ENCODE measurements at places on chromosomes 16 and 17. TPM values are rescaled to one million over a fixed set of nuclear protein-coding genes. Genes with fewer than 3 reads are reported as not detected.

DNA sequence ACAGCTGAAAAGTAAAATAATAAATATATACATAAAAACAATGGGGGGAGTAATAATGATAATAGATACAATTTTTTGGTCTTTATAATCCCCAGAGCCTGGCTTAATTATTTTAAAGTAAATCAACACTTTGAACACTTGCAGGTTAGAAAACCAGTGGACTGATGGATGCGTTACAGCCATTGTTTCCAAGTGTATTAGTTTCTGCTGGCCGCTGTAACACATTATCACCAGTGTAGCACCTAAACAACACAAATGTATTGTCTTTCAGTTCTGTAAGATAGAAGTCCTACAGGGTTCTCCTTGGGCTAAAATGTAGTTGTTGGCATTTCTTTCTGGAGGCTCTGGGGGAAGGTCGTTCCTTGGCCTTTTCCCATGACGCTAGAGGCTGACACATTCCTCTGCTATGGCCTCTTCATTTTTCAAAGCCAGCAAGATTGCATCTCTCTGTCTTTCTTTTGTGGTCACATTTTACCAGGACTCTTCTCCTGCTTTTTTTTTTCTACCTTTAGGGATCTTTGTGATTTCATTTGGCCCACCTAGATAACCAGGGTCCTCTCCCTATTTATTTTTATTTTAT, 116.8 kb downstream of the WWOX start:
- no peaks in the 10 kb centered on the region for H3K27me3 ChIP-seq
- H3K4me3 ChIP-seq = no peak overlapping the region
- no peaks in the 10 kb centered on the region for H3K4me1 ChIP-seq
- H3K36me3 ChIP-seq = peaks cover 1% of the 10 kb centered on the region

GRCh38 chr17:10336393-10336792, 36.4 kb downstream of the MYH13 start:
- H3K4me1 ChIP-seq = no peaks in the 10 kb centered on the region
- no peak overlapping the region for H3K27ac ChIP-seq
- no peaks in the 10 kb centered on the region for H3K36me3 ChIP-seq
- H3K4me3 ChIP-seq = no peak overlapping the region
- H3K27me3 ChIP-seq = no peaks in the 10 kb centered on the region
- no peak for DNase-seq

- peak overlapping the region; percentile 50 for H3K27ac ChIP-seq
- peaks cover 4% of the 10 kb centered on the region for H3K36me3 ChIP-seq
- peak overlapping the region; percentile 86 for H3K4me3 ChIP-seq
- no peak for DNase-seq
Measured at GRCh38 chr17:28645576-28645939, 600 bp upstream of the BLTP2 start.

CD300H gene
- not detected for total RNA-seq

DNA sequence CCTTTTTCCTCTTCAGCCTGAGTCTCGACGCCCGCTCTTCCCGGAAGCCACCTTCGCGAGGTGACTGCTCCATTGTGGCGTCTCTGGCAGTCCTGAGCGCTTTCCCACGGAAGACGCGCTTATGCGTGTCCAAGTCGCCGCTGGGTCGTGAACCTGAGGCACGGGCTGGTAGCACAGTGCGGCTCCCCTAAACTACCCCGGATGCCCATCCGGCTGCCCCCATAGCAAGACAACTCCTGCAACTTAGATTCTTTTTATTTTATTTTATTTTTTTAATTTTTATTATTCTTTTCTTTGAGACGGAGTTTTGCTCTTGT, 2.1 kb upstream of the ESRP2 start:
- no peak for DNase-seq
- H3K27ac ChIP-seq = peak overlapping the region; percentile 54
- H3K27me3 ChIP-seq = no peaks in the 10 kb centered on the region
- peaks cover 36% of the 10 kb centered on the region for H3K4me1 ChIP-seq
- H3K36me3 ChIP-seq = no peaks in the 10 kb centered on the region
- peak overlapping the region; percentile 94 for H3K4me3 ChIP-seq

RGS11 gene
- 0.19 TPM for total RNA-seq

CDT1 gene
- 172 TPM for total RNA-seq

GRCh38 chr16:71676236-71676635, 48.3 kb downstream of the PHLPP2 start:
- no peak overlapping the region for H3K27ac ChIP-seq
- H3K36me3 ChIP-seq = no peaks in the 10 kb centered on the region
- H3K27me3 ChIP-seq = no peaks in the 10 kb centered on the region
- no peak overlapping the region for H3K4me3 ChIP-seq
- DNase-seq = no peak

- peaks cover 6% of the 10 kb centered on the region for H3K36me3 ChIP-seq
- DNase-seq = no peak
- no peaks in the 10 kb centered on the region for H3K4me1 ChIP-seq
- no peak overlapping the region for H3K27ac ChIP-seq
- no peak overlapping the region for H3K4me3 ChIP-seq
Measured at GRCh38 chr17:15194859-15195277, 70.3 kb downstream of the PMP22 start.

- no peak overlapping the region for H3K27ac ChIP-seq
- H3K4me3 ChIP-seq = peak overlapping the region; percentile 68
- peaks cover 13% of the 10 kb centered on the region for H3K36me3 ChIP-seq
- peak; percentile 60 for DNase-seq
Measured at GRCh38 chr16:89031715-89032659, 55.0 kb upstream of the CBFA2T3 start.

- H3K36me3 ChIP-seq = no peaks in the 10 kb centered on the region
- no peaks in the 10 kb centered on the region for H3K4me1 ChIP-seq
- DNase-seq = no peak
Measured at GRCh38 chr17:574061-574460, 140.6 kb downstream of the VPS53 start.

- H3K27me3 ChIP-seq = no peaks in the 10 kb centered on the region
- no peak for DNase-seq
- no peak overlapping the region for H3K4me3 ChIP-seq
- H3K27ac ChIP-seq = peak overlapping the region; percentile 27
Measured at GRCh38 chr17:80834893-80835275, 156.8 kb upstream of the CHMP6 start.

CACNG1 gene
- total RNA-seq = not detected

GRCh38 chr17:42120770-42121769, at the start of gene KAT2A:
Gene KAT2A, minus strand, starts transcription at chr17:42121367. Its CDS starts 63 bp downstream, at chr17:42121304.
- no peak within 1 kb of the TSS for H3K27ac ChIP-seq
- peak within 1 kb of the TSS; percentile 80 for H3K4me3 ChIP-seq
- peak; percentile 76 for DNase-seq
- H3K27me3 ChIP-seq = no peaks in the 10 kb centered on the region
- H3K36me3 ChIP-seq = peaks cover 10% of the 10 kb centered on the region
- peaks cover 39% of the 10 kb centered on the region for H3K4me1 ChIP-seq

GRCh38 chr17:47279062-47279801, 25.6 kb downstream of the ITGB3 start:
- H3K4me3 ChIP-seq = no peak overlapping the region
- H3K36me3 ChIP-seq = no peaks in the 10 kb centered on the region
- no peak overlapping the region for H3K27ac ChIP-seq
- H3K4me1 ChIP-seq = peaks cover 5% of the 10 kb centered on the region
- no peak for DNase-seq

GRCh38 chr16:14958323-14958600, 16.6 kb upstream of the PDXDC1 start:
- no peak for DNase-seq
- no peaks in the 10 kb centered on the region for H3K36me3 ChIP-seq
- no peaks in the 10 kb centered on the region for H3K4me1 ChIP-seq
- H3K27me3 ChIP-seq = peaks cover 17% of the 10 kb centered on the region

HID1 gene
- total RNA-seq = 7.3 TPM

GRCh38 chr17:76877437-76877836, 9.2 kb downstream of the MGAT5B start:
- peaks cover 6% of the 10 kb centered on the region for H3K36me3 ChIP-seq
- no peak overlapping the region for H3K4me3 ChIP-seq
- no peaks in the 10 kb centered on the region for H3K27me3 ChIP-seq
- no peak for DNase-seq
- no peak overlapping the region for H3K27ac ChIP-seq

GRCh38 chr17:29020576-29020975, 14.7 kb upstream of the SEZ6 start:
- H3K36me3 ChIP-seq = peaks cover 2% of the 10 kb centered on the region
- H3K27me3 ChIP-seq = peaks cover 49% of the 10 kb centered on the region

P2RX1 gene
- 2.3 TPM for total RNA-seq

G6PC1 gene
- not detected for total RNA-seq

DNA sequence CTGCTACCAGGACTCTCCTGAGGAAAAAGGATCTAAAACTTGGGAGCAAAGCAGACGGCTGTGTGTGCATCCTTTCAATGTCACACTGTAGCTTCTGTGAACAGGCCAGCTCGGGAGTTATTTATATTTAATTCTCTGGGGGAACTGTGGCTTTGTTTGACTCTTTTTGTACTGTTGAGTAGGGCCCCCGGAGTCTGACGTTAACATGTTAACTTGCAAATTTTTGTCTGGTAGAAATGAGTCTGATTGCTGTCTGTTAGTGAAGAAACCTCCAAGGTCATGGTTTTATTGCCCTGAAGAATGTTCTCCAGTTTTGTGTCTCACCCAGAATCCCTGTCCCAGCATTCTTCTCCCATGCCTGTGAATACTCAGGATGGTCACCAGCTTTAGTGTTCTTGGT, 14.2 kb upstream of the KCNG4 start:
- no peak for DNase-seq
- H3K27ac ChIP-seq = no peak overlapping the region
- H3K4me3 ChIP-seq = no peak overlapping the region
- H3K27me3 ChIP-seq = peaks cover 26% of the 10 kb centered on the region
- H3K4me1 ChIP-seq = no peaks in the 10 kb centered on the region

GRCh38 chr16:11439790-11440656, 94.8 kb downstream of the RMI2 start:
- DNase-seq = no peak
- H3K36me3 ChIP-seq = peaks cover 4% of the 10 kb centered on the region
- H3K27ac ChIP-seq = no peak overlapping the region
- no peak overlapping the region for H3K4me3 ChIP-seq
- H3K27me3 ChIP-seq = no peaks in the 10 kb centered on the region
- H3K4me1 ChIP-seq = no peaks in the 10 kb centered on the region

DNA sequence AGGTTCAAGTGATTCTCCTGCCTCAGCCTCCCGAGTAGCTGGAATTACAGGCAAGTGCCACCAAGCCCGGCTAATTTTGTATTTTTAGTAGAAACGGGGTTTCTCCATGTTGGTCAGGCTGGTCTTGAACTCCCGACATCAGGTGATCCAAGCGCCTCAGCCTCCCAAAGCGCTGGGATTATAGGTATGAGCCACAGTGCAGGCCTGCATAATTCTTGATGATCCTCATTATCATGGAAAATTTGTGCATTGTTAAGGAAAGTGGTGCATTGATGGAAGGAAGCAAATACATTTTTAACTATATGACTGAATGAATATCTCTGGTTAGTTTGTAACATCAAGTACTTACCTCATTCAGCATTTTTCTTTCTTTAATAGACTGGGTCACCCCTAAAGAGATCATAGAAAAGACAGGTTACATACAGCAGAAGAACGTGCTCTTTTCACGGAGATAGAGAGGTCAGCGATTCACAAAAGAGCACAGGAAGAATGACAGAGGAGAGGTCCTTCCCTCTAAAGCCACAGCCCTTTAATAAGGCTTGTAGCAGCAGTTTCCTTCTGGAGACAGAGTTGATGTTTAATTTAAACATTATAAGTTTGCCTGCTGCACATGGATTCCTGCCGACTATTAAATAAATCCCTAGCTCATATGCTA, 38.1 kb downstream of the RND2 start:
- no peaks in the 10 kb centered on the region for H3K4me1 ChIP-seq
- no peak overlapping the region for H3K27ac ChIP-seq
- no peaks in the 10 kb centered on the region for H3K27me3 ChIP-seq
- H3K36me3 ChIP-seq = peaks cover 35% of the 10 kb centered on the region
- no peak overlapping the region for H3K4me3 ChIP-seq

GRCh38 chr17:49829026-49829425, 18.8 kb downstream of the TAC4 start:
- H3K4me1 ChIP-seq = no peaks in the 10 kb centered on the region
- no peaks in the 10 kb centered on the region for H3K27me3 ChIP-seq
- H3K36me3 ChIP-seq = peaks cover 5% of the 10 kb centered on the region
- H3K4me3 ChIP-seq = no peak overlapping the region
- DNase-seq = no peak

DNA sequence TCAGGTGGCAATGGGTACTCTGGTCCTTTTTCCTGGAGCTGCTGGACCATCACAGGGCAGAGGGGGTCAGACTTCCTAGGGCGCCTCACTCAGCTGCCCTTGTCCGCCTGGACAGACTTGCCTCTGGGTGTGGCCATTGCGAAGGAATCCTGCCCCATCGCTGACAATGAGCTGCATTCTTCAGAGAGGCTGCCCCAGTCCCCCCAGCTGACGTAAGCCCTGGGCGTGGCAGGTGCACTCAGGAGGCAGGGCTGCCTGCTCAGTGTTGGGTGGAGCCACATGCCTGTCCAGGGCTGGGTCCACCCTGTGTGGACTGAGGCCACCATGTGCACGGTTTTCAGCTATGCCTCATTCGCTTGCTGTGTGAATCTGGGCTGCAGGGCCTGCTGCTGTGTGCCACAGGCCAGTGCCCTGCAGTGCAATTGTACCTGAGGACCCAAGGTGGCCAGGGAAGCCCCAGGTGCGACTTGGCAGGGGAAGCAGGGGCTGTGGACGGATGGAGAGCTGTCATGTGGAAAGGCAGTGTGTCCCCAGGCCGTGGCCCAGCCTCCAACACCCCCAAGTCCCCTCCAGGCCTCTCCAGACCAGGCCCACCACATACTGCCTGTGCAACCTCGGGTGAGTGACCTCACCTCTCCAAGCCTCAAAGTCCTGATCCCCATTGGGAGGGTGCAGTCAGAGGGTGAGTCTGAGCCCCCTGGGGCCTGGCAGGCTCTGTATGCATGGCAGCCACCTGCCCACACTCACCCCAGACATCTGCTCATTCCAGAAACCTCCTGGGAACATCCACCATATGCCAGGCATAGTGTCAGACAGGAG, 14.0 kb upstream of the MPRIP start:
- H3K4me3 ChIP-seq = no peak overlapping the region
- no peaks in the 10 kb centered on the region for H3K4me1 ChIP-seq
- no peaks in the 10 kb centered on the region for H3K27me3 ChIP-seq
- no peak overlapping the region for H3K27ac ChIP-seq
- H3K36me3 ChIP-seq = no peaks in the 10 kb centered on the region
- DNase-seq = no peak

- H3K27ac ChIP-seq = no peak overlapping the region
- DNase-seq = no peak
- no peaks in the 10 kb centered on the region for H3K27me3 ChIP-seq
- H3K4me1 ChIP-seq = peaks cover 14% of the 10 kb centered on the region
- no peak overlapping the region for H3K4me3 ChIP-seq
- no peaks in the 10 kb centered on the region for H3K36me3 ChIP-seq
Measured at GRCh38 chr17:16488186-16488967, 3.6 kb downstream of the LRRC75A start.

DNA sequence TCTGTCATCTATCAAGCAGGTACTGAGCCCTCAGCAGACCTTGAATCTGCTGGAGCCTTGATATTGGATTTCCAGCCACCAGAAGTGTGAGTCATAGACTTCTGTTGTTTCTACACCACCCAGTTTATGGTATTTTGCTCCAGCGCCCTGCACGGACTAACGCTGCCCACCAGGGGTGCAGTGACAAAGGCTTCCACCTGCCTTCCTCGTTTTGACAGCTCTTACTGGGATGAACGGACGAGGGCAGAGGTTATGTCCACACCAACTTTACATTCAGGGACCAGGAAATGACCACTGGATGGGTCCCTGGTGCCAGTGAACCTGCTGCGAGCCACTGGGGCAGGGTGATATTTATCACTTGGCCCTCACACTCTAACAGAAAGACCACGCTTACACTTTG, 66.6 kb upstream of the CBX4 start:
- H3K4me1 ChIP-seq = no peaks in the 10 kb centered on the region
- H3K27me3 ChIP-seq = peaks cover 14% of the 10 kb centered on the region
- DNase-seq = no peak

TXNDC11 gene
- total RNA-seq = 34.7 TPM

GRCh38 chr17:7677388-7678067, 9.8 kb downstream of the TP53 start:
- no peak for DNase-seq
- no peaks in the 10 kb centered on the region for H3K4me1 ChIP-seq
- no peak overlapping the region for H3K27ac ChIP-seq
- H3K4me3 ChIP-seq = no peak overlapping the region

ENKD1 gene
- 12.0 TPM for total RNA-seq
